ENCODE measurements at places on chromosomes 6 and 20. TPM values are rescaled to one million over a fixed set of nuclear protein-coding genes. Genes with fewer than 3 reads are reported as not detected.

The CALHM4 gene
- not detected for total RNA-seq

The SRSF12 gene
- 0.53 TPM for total RNA-seq

The MDN1 gene
- total RNA-seq = 76.8 TPM

The CYP39A1 gene
- total RNA-seq = not detected

DNA sequence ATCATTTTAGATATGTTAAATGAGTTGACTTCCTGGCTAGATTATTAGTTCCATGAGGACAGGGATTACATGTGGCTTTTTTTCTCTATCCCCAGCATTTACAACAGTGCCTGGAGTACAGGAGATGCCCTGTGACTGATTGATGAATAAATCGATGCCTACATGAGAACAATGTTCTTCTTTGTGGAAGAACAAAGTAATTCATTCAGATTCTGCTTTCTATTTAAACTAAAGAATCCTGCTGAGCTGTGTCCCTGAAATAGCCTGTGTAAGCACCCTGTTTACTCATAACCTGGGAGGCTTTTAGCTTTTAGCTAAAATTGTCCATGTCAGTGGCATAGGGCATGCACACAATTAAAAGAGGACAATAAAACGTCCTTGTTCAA lies 125.1 kb upstream of the BTBD3 start:
- no peak for DNase-seq

- DNase-seq = no peak
Observed at GRCh38 chr6:164166515-164166914, 752.0 kb downstream of the QKI start.

GRCh38 chr6:7087491-7087979 lies 20.2 kb upstream of the RREB1 start:
- no peak for DNase-seq

DNA sequence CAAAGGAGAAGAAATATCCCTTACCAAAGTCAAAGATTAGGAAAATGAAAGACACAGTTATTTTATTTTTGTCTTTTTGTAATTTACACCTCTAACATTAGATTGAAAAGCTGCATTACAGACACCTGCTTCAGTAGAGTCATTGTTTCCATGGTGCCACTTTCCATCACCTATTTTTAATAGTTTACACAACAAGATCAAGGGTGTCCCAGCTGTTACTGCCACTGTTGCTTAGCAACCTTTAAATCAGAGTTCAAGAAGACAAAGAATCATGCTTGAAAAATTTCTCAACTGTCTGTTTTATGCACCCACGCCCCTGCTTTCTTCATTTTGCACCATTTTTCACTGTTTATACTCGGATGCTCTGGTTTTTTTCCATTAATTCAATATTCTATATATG lies 668.2 kb upstream of the GJE1 start:
- DNase-seq = no peak

- no peak for DNase-seq
Observed at GRCh38 chr20:57678340-57678739, 31.5 kb downstream of the PMEPA1 start.

GRCh38 chr20:45294003-45294368 lies 12.7 kb upstream of the RBPJL start:
- DNase-seq = no peak

DNA sequence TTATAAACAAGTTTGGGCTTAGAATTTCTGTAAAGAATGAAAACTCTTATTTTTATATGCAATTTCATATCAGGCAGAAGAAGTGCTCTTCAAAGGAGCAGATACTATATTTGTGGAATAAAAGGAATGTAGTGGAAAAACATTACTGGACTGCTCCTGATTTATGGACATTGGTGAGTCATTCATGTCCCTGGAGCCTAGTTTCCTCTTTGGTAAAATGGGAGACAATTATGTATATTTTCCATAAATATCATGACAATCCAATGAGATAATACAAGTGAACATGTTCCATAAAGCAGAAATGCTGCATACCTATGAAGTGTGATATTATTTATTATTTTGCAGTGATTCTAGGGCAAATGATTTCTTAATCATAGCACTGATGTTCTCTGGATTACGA lies 445.8 kb upstream of the CITED2 start:
- DNase-seq = no peak

DNA sequence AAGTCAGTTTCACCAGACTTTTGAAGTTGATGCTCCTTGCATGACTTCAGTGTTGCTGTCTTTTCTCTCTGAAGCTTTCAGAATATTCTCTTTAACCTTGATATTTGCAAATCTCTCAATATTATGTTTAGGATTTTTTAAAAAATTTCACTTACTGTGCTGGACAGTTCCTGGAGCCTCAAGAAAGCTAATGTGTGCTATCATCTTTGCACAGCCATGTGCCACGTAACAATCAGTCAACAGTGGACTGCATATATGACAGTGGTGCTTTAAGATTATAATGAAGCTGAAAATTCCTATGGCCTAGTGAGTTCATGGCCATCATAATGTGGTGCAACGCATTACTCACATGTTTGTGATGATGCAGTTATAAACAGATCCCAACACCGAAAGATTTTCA lies 59.1 kb upstream of the OGFRL1 start:
- DNase-seq = no peak

GRCh38 chr6:71139249-71139648 lies 149.4 kb upstream of the OGFRL1 start:
- DNase-seq = no peak

- no peak for DNase-seq
Observed at GRCh38 chr6:155077784-155078183, 82.7 kb downstream of the TIAM2 start.

DNA sequence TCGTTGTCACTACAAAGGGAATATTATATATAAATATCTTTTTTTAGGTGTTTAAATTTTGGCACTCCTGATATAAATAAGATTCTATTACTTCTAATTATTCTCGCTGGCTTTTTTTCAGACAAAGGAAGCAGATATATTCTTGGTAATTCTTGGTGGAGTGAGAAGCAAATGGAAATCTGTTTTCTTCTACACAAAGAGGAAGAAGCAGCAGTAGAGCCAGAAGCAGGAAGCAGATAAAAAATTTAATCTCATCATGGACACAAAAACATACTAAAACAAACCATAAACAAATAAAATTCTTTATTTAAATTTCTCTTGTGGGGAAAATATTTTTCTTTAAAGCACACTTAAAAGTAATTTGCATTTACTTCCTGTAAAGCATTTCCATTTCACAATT lies 3.7 kb upstream of the KIAA0319 start:
- no peak for DNase-seq

Measured in activated naive CD4-positive, alpha-beta T cell treated with anti-CD3 and anti-CD28 coated beads, Interleukin-2, amount 50 U/mL, for 72 hours (primary cell).